ENCODE measurements at places on chromosomes 7 and 10. TPM values are rescaled to one million over a fixed set of nuclear protein-coding genes. Genes with fewer than 3 reads are reported as not detected.

CCL24 gene
- total RNA-seq: not detected

IL15RA gene
- 20.2 TPM for total RNA-seq

NKX6-2 gene
- total RNA-seq: not detected

LDB3 gene
- 0.43 TPM for total RNA-seq
